ENCODE measurements at places on chromosomes 2 and 18.
A peak's percentile ranks its signal among the peaks of the same experiment; 100 is the strongest.

DNA sequence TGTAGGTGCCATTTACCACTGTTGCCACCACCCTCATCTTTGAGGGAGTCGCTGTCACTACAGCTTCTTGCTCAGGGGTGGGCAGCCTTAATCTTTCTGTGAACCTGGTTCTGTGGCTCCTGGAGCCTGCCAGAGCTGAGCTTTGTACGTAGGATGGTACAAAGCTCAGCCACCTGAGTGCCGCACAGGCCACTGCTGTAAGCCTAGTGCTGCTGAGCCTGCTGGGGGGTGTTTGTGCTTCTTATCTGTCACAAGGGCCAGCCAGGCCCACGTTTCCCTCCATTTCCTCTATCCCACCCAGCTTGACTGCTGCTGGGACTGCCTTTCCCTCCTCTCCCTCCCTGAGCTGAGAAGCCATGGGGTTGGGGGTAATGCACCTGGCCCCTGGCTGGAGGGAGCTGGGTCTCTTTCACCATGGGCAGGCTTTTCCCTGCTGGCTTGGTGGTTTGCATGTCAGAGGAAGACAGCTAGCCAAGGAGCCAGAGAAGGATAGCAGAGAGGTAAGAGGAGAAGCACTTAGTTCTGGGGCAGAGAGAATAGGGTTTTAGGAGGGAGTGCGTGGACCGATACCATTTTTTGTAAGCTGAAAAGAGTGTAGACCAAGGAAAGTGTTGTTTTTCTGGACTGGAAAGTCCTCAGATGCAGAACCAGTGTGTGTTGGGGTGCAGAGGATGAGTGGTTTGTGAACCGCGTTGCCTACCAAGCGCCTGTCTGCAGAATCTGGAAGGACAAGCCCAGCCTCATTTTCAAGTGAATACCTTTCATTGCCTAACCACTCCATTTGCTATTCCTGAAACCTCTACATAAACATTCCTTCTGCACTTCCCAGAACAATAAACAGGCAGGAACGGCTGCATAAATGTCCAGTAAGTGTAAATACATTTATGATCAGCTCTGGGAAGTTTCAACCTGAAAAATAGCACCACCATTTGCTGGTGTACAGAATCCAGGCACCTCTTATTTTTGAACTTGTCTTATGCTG is 45.1 kb upstream of the FHL2 start:
- DNase-seq = no peak

DNA sequence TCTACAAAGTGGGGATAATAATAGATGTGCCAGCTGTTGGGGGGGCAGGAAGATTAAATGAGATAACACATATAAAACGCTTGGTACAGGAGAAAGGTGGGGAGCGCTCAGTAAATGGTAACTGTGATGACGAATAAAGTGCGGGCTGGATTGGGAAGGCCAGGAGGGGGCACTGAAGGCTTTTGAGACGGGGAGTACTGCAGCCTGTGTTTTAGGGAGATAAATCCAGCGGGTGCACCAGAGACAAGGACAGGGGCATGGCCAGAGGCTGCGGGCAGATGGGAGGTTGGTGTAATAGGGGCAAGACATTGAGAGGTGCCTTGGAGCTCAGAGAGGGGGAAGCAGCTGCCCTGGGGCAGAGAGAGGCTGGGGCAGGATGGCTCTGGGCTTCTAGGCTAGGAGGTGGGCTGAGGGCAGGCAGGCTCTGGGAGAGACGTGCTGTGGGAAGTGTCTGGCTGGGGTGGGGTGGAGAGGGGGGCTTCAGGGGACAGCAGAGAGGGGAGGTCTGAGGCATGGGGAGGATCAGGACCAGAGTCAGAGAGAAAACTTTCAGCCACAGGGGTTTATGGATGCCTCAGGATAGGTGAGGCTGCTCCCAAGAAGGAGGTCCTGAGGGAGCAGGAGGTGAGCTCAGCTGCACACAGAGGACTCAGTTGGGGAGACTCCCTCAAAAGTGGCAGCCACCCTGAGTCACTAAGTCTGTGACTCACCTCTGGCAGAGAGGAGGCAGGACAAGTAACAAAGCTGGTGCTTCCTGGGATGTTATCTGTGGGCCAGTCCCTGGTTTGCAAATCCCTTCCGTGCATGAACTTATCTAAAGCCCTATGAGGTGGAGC is 18.8 kb downstream of the TEX44 start:
- peak; percentile 44 for DNase-seq

DNA sequence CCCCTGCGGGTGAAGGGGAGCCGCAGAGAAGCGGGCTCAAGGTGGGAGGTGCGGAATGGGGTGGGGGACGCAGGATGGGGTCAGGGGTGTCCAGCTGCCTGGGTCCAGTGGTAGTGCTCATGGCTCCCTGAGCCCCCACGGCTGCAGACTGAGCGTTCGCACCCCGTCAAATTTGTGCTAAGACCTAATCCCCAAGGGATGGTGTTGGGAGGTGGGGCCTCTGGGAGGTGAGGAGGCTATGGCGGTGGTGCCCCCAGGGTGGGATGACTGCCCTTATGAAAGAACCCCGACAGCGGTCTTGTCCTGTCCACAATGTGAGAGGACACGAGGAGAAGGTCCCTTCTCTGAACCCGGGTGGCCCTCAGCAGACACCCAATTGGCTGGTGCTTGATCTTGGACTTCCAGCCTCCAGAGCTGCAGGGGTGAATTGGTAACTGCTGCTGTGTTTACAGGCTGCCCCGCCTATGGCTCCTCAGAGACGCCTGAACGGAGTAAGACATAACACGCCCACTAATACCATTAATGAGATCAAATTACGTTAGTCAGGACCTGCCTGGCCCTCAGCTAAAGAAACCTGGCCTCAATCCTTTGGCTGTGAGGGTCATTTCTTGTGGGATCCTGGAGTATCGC is 42.6 kb downstream of the PXDN start:
- no peak for DNase-seq

- DNase-seq = no peak
These were observed 53.3 kb downstream of the NEDD4L start for GRCh38 chr18:58097121-58097906.

DNA sequence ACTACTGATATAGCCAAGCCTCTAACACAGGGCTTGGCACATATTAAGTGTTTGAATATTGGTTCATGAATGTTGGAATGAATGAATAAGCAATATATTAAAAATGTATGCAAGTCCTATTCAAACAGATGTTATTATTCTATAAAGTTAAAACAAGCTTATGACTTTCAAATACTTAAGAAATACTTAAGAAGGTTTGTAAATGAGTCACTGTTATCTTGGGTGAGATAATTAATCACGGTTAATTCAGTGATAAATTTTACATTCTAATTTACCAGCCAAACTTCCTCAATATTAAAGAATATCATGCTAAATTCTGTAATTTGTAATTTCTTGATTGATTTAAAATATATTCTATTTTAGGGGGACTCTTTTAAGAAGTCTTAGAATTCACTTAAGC is 74.8 kb downstream of the RBMS1 start:
- no peak for DNase-seq

DNA sequence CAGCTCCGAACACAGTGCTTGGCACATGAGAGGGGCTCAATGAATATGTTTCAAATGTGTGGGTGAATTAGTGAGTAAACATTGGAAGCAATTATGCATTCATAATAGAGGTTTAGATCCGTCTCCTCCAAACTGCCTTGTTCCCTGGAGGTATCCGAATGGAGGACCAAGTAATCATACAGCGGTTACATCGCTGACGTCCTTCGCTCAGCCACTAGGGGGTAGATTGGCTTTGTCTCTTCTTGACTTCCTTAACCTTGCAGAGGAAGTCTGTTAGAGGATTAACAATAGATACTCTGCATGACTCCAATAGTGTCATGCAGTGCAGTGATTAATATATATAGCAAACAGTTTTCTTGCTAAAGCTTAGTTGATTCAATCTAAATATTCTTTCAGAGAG is 517.0 kb downstream of the PTPRM start:
- peak; percentile 2 for DNase-seq

DNA sequence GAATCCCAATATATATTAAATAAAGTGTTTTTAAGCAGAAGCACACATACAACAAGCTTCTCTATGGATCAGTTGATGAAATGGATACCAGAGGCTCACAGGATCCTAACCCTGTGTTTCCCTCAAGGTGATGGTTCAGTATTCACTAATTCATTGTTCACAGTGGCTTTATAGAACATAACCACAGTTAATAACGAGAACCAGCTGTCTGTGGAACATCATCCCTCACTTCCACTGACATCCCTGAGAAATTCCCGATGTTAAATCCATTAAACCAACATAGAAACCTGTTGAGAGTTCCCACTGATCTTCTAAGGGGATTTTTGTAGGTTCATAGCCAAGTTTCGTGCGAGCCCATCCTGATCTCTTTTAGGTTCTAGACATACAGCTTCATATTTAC is 29.0 kb downstream of the CCDC195 start:
- DNase-seq = no peak

DNA sequence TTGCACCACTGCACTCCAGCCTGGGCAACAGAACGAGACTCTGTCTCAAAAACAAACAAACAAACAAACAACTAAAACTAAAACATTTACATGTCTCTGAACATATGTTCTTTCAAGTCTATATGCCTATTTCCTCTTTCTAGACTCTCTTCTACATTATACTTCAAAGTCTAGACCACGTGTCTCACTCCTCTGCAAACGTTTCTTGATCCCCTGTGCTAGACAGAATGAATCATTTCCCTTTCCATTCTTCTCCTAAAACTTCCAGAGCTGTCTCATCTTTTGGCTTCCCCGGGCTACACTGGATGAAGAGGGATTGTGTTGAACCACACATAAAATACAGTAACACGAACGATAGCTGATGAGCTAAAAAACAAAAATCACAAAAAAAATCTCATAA is 67.1 kb downstream of the BAZ2B start:
- peak; percentile 63 for DNase-seq

- no peak for DNase-seq
These were observed 20.0 kb downstream of the SP140L start for GRCh38 chr2:230346921-230347533.

DNA sequence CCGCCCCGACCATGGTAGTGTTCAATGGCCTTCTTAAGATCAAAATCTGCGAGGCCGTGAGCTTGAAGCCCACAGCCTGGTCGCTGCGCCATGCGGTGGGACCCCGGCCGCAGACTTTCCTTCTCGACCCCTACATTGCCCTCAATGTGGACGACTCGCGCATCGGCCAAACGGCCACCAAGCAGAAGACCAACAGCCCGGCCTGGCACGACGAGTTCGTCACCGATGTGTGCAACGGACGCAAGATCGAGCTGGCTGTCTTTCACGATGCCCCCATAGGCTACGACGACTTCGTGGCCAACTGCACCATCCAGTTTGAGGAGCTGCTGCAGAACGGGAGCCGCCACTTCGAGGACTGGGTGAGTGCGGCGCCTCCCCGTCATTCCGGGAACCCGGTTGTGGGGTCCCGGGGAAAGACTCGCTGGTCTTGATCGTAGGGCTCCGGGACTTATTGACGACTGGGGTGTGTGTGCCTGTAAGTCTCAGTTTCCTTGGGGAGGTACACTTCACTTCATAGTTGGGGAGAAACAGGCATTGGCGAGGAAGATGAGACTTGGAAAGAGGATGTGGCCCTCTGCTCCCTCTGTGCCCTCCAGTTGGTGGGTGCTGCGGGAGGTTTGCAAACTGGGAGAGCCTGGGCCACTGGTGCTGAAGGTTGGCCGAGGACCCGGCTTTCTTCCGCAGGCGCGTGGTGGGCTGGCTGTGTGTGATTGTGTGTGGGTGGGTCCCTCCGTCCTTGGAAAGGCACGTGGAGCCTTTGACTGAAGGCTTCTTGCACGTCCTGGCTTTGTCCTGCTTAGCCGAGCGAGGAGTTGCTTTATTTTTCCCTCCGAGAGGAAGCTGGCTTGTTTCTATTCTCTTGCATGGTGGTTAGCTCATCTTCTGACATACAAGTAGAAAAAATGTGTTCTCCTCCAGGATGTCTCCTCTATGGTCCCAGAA is 886 bp downstream of the PRKCE start:
- DNase-seq = peak; percentile 74

DNA sequence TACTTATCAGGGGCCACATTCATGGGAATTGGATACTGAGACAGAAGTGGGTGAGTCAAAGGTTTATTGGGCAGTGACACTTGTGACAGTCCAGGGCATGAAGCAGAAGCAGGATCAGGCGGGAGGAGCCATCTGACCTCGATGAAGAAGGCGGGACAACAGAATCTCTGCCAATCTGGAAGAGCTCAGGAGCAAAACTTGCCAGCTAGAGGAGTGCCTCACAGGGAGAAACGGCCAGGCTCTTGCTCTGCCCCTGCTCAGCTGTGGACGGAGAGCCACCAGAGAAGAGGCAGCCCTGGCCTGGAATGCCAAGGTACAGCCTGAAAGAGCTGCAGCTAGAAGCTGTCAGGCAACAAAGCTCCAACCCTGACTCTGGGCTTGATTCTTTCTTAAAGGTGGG is 16.9 kb downstream of the DAW1 start:
- DNase-seq = peak; percentile 8

DNA sequence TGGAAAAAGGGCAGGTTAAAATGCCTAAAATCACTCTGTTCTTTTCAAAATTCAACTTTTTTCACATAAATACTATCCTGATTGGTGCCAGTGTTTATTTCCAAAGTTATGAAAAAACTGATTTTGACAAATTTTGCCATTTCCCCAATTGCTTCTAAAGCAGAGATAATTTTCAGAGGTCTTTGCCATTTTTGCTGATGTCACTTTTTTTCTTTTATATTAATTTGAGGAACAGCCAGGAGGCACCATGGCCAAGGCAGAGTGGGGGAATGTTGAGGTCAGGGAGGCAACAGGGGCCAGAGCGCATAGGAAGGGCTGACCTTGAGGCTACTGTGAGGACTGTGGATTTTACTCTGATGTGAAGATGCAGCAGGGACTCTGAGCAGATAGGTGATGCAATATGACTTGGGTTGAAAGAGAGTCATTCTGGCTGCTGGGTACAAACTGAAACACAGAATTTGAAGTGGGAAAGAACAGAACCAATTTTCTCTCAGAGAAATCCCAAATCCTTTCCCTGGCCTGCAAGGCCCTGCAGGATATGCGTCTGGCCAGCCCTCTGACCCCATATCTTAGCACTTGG is 75.1 kb upstream of the LDAH start:
- no peak for DNase-seq

DNA sequence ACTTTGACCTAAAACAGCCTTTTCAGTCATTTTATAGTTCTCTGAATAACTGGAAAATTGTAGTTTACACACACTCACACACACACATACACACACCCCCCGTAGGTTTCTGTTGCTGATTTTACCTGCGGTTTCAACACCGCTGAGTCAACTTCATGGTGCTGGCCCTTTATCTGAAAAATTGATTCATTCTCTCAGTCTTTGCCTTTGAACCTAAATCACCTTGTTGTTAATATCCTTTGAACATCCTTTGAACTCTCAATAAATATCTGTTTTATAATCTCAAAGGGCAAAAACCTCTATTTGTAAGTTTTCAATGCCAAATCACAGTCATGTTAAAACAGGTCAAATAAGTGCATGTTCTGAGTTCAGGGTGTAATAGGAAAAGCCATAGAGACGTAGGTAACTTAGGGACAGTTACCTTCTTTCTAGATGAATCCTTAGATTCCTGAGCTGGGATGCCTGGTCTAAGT is 109.0 kb upstream of the BZW1 start:
- no peak for DNase-seq

DNA sequence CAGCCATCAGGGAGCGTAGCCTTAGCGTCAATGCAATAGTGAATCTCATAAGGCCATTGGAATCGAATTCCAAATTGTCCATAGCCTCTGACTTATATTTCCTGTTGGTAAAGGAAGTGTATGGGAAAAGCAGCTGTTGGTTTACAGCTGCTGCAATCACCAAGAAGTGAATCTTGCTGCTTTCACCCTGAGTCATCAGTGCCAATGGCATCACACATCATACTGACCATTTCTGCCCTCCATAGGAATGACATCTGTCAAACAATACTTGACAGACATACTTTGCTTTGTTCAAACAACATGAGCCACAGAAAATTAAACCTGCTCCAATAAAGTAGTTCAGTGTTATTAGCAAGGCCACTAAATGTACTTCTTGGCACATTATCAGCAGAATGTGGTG is 111.2 kb upstream of the KLHL29 start:
- DNase-seq = no peak

Data from inflammatory macrophage (primary cell).